CD8-positive, alpha-beta memory T cell (primary cell): ENCODE measurements at places on chromosomes 5 and 9. TPM values are rescaled to one million over a fixed set of nuclear protein-coding genes. Genes with fewer than 3 reads are reported as not detected.

GRCh38 chr5:157592594-157592993 lies 17.0 kb upstream of the ADAM19 start:
- DNase-seq: no peak

- DNase-seq: no peak
Observed at GRCh38 chr5:133336121-133336968, 276.0 kb downstream of the FSTL4 start.

GRCh38 chr9:126738553-126738952 lies 66.3 kb upstream of the ZBTB43 start:
- no peak for DNase-seq

Gene WDR38
- total RNA-seq: not detected

Gene PCDHA9
- total RNA-seq: not detected

Gene SV2C
- not detected for total RNA-seq
